ENCODE measurements at places on chromosomes 6 and 20.

GRCh38 chr6:9789201-9789600 lies 625.7 kb downstream of the TFAP2A start:
- no peak for DNase-seq

GRCh38 chr6:161115468-161115867 lies 123.9 kb downstream of the MAP3K4 start:
- DNase-seq = no peak

GRCh38 chr20:58361481-58362205 lies 27.4 kb upstream of the VAPB start:
- no peak for DNase-seq

DNA sequence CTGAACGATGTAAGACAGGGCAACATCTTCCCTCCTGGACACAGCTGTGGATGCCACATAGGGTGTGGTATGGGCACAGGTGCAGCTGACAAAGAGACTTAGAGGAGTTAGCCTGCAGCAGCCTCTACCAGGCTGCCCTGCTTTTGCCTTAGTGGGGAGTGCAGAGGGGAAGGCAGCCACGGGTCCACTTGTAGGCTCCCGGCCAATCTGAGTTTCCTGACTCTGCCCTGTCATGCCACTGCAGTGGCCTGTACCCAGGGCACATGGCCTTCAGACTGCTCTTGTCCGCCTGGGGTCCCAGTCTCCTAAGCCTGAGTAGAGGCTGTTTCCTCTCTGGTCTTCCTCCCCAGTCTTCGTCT lies 17.1 kb upstream of the CST9L start:
- no peak for DNase-seq

DNA sequence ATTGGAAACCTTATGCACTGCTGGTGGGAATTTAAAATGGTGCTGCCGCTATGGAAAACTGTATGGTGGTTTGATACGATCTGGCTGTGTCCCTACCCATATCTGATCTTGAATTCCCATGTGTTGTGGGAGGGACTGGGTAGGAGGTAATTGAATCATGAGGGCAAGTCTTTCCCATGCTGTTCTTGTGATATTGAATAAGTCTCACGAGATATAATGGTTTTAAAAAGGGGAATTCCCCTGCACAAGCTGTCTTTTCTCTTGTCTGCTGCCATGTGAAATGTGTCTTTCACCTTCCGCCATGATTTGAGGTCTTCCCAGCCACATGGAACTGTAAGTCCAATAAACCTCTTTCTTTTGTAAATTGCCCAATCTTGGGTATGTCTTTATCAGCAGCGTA lies 4.9 kb downstream of the TAP2 start:
- no peak for DNase-seq

DNA sequence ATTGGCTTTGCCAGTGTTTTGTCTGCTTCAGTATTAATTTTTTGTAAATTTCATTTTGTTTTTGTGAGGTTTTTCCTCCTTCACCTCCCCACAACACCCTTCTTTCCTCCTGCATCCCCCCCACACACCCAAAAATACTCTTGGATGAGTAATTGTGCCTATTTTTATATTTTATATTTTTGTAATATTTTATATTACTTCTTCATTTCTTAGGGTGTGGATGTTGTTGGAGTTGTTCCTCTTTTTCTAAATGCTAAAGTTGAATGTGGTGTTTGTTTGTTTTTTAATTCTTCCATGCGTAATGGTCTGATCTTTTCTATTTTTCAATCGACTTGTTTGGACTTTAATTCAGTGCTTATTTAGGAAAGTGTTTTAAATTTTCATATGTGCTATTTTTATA lies 420.5 kb upstream of the SOX4 start:
- DNase-seq = no peak

DNA sequence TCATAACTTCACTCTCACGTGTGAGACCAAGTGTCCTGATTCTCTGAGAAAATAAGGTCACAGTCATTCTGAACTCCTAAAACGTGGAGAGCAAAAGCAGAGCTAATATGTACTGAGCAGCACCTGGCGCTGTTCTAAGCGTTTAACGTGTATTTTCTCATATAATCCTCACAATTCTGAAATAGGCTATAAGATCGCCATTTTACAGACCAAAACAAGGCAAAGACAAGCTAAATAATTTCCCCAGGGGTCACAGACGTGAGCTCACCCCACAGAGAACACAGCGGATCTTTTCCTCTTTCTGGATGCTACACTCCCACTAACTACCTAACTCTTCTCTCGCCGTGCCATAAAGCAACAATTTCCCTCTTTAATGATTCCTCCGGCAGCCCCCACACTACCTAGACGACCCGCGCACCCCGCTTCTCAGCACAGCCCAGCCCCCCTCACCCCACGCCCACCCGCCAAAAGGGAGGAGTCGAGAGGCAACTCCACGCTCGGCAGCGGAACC lies 636 bp downstream of the SUPT3H start:
- DNase-seq = no peak

Data from HEK293T (cell line).